Ovary (tissue), 10 donors: ENCODE measurements at places on chromosomes 7 and 10. TPM values are rescaled to one million over a fixed set of nuclear protein-coding genes. Genes with fewer than 3 reads are reported as not detected.

The PILRA gene
- total RNA-seq: 8.6 TPM

The GRM3 gene
- not detected for total RNA-seq

The POM121C gene
- 48.5 TPM for total RNA-seq

The CD36 gene
- total RNA-seq: 14.2 TPM

The RNF148 gene
- 0.84 TPM for total RNA-seq

The WASHC2C gene
- total RNA-seq: 39.4 TPM
